Amniotic stem cell (primary cell): ENCODE measurements at places on chromosomes 12 and 14.

DNA sequence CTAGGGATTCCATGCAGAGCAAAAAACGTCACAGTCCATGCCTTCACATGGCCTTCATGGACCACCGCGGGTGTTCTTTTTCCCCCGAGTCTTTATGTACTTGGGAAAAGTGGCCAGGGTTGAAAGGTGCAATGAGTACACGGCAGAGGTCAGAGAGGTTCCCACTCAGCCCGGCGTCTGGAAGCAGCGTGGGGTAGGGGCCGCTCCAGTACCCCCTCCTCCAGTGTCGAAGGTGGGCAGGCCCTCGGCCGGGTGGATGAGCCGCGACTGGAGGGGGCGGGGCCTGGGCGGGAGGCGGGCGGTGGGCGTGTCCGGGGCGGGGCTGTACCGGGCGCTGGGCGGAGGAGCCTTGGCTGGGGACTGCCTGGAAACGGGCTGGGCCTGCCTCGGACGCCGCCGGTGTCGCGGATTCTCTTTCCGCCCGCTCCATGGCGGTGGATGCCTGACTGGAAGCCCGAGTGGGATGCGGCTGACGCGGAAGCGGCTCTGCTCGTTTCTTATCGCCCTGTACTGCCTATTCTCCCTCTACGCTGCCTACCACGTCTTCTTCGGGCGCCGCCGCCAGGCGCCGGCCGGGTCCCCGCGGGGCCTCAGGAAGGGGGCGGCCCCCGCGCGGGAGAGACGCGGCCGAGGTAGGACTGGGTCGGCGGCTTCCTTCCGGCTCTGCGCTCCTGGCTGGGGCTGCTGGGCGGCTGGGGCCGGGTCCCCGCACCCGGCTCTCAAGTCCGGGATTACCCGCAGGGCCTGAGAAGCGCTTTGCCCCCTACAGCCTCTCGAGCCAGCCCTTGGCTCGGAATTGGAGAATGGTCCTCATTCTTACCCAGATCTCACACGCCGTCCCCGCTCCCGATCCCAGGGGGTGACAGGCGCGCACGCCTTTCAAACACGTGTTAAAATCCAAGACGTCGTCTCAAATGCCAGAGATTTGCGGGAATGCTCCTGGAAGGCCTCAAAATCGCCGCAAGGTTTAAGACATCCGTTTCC lies at the start of gene RXYLT1:
Gene RXYLT1 (plus strand): TSS at position 412 of the 984 bp plus-strand sequence. CDS start 52 bp downstream, at position 464.
- DNase-seq: peak; percentile 66

DNA sequence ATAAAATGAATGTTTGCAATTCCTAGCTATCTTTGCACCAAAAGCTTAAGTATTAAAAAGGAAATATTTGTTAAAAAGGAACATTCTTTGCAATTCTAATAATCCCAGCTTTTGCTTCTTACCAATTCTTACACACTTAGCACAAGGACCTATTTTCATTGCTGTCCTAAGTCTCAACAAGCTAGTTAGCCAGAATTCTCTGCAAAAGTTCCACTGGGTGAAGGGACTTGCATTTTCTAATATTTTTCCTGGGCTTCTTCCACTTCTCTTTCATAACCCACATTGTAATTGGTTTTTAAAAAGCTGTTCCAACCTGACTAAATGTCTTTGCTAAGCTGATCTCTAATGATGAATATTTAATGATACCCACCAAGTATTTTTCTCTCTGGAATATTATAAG lies 307.7 kb upstream of the DIO2 start:
- no peak for DNase-seq

DNA sequence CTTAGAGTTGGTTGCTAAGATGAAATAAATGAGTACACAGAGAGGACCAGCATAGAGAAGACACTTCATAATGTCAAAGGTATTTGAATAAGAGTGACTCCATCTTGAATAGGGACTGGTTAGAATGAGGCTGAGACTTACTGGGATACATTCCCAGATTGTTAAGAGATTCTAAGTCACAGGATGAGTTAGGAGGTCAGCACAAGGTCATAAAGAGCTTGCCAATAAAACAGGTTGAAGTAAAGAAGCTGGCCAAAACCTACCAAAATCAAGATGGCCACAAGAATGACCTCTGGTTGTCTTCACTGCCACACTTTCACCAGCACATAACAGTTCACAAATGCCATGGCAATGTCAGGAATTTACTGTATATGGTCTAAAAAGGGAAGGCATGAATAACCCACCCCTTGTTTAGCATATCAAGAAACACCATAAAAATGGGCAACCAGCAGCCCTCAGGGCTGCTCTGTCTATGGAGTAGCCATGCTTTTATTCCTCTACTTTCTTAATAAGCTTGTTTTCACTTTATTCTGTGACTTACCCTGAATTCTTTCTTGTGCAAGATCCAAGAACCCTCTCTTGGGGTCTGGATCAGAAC lies 8.3 kb upstream of the SERPINA1 start:
- no peak for DNase-seq

GRCh38 chr14:103788086-103788485 lies 59.3 kb downstream of the PPP1R13B start:
- DNase-seq: no peak

DNA sequence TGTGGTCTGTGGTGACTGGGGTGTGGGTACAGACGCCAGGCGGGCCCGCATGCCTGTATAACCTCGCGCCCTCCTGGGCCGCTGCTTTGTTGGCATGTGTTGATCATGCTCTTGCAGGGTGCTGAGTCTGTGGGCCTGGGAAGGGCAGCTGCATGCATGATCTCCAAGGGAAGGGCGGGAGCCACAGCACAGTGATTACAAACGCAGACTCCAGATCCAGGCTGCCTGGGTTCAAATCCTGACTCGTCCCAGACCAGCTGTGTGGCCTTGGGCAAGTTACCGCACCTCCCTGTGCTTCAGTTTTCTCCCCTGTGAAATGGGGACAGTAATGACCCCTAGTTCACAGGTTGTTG lies 24.0 kb downstream of the ADGRD1 start:
- DNase-seq: no peak

DNA sequence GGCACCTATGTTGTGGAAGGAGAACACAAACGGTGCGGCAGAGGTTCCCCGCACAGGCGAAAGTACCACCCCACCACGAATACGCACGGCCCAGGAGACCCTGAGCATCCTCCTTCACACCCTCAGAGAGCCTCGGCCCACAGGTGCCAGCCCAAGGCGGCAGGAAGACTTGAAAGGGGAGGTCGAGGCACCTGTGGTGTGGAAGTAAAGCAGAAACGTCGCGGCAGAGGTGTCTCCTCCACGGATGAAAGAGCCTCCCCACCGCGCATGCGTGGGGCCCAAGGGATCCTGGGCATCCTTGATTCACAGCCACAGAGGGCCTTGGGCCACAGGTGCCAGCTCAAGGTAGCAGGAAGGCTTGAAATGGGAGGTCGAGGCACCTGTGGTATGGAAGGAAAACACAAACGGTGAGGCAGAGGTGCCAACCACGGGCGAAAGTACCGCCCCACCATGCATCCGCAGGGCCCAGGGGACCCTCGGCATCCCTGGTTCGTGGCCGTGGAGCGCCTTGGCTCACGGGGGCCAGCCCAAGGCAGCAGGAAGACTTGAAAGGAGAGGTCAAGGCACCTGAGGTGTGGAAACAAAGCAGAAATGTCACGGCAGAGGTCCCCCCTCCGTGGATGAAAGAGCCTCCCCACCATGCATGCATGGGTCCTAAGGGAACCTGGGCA lies 380.1 kb downstream of the ALG10 start:
- DNase-seq: no peak

GRCh38 chr14:73771848-73772638 lies 57.9 kb upstream of the PNMA1 start:
- no peak for DNase-seq

GRCh38 chr14:106372870-106373652 lies 846.7 kb downstream of the TMEM121 start:
- no peak for DNase-seq

GRCh38 chr14:38469156-38469555 lies 213.3 kb upstream of the CLEC14A start:
- no peak for DNase-seq

DNA sequence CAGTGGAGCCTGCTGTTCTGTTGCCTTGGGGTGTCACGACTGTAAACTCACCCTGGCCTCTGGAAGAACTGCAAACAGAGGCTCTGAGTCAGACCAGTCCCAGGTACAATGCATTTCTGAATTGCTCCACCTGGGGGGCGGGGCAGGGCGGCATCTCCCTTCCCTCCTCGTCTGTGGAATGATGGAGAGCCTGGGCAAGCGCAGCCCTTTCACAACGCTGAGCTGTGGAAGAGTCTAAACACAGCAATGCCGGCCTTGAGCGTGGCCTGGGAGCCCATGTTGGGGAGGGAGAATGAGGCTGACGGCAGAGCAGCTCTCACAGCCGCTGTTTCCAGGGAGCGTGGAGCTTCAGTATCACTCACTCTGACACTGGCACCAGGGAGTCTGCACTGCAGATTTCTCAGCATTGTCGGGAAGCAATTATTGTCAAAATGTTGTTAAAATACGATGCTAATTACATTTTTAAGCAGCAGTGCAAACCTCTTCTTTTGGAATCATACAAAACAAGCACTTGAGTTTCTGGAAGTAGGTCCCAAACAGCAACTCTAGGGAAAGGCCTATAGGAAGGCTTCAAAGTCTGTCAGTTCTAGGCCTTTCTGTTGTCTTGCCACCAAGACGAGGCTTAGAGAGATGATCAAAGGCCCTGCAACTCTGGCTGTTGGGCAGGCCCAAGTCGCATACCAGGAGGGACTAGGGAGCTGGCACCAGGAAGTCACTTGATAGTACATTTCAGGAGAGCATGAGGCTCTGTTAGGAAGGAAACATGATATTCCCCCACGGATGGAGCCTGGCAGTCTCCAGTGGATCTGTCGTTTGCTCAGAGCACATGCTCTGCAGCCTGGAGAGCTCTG lies 244.0 kb upstream of the FKBP4 start:
- DNase-seq: no peak

DNA sequence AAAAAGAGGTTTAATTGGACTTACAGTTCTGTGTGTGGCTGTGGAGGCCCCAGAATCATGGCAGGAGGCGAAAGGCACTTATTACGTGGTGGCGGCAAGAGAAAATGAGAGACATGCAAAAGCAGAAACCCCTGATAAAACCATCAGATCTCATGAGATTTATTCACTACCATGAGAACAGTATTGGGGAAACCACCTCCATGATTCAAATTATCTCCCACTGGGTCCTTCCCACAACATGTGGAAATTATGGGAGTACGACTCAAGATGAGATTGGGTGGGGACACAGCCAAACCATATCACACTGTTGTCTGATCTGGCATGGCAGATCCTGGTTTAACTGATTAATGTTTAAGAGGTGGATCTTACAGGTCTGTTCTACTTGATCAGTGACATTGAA lies 5.6 kb downstream of the DDX47 start:
- no peak for DNase-seq

- DNase-seq: peak; percentile 13
Observed at GRCh38 chr14:73188501-73188911, 48.8 kb upstream of the PAPLN start.

- peak; percentile 26 for DNase-seq
Observed at GRCh38 chr12:115440438-115440837, 756.5 kb upstream of the TBX3 start.

DNA sequence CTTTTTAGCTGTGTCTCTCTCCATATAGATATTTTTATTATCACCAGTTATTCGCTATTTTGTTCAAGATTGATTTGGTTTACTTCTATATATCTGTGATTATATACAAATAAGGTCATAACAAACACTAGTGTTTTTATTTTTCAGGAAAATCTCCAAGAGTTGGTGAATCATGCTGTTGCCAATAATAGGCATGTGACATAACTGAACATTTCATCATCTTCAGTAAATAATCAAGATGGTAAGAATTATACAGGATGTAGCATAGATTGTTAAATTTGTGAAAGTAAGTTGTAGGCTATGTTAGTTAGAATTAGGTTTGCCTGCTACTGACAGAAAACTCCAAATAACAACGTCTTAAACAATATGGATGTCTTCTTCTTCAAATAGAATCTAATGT lies 240.9 kb upstream of the PDE3A start:
- no peak for DNase-seq

- DNase-seq: no peak
Observed at GRCh38 chr14:106622200-106622745, 1095.9 kb downstream of the TMEM121 start.

GRCh38 chr14:22509751-22510300 lies 79.2 kb downstream of the DAD1 start:
- DNase-seq: no peak

DNA sequence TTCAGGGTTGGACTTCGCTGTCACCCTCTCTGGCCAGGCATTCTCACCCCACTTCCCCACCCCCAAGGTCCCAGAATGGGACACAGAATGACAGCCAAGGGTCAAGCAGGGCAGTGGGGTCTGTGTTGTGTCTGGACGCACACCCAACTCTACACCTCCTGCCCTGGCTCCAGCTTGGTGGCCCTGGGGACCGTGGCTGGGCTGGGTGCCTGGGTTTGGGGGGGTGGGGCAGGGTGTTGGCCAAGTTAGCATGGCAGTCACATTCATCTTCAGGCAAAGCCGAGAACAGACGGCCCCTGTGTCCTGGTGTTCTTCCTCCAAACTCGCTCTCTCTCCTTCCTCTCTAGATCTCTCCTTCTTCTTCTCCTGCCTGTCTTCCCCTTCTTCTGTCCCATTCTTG lies 5.6 kb downstream of the LRP1 start:
- no peak for DNase-seq

- no peak for DNase-seq
Observed at GRCh38 chr14:52067873-52068614, 815 bp downstream of the NID2 start.

GRCh38 chr14:61329478-61330051 lies 8.2 kb downstream of the PRKCH start:
- DNase-seq: no peak

- DNase-seq: peak; percentile 44
Observed at GRCh38 chr12:88993651-88994050, 358.6 kb downstream of the DUSP6 start.

GRCh38 chr12:49230176-49230804 lies 34.6 kb upstream of the TUBA1C start:
- no peak for DNase-seq

DNA sequence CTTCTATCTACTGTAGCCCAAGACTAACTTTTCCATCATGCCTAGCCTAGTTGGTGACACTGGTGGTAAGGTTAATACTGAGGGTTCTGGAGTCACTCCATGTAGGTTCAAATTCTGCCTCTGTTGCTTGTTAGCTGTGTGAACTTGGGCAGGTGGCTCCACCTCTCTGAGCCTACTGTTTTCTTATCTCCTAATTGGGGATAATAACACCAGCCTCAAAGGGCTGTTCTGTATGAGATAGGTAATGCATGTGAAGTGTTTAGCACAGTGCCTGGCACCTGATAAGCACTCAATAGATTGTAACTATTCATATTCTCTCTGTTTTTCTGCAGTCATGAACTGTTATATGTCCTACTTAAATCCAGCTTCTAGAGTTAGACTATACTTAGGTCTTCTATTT lies 17.5 kb upstream of the SPPL3 start:
- no peak for DNase-seq

- no peak for DNase-seq
Observed at GRCh38 chr14:97931273-97931672, 1134.1 kb downstream of the VRK1 start.
